ENCODE measurements at places on chromosomes 7 and 10. TPM values are rescaled to one million over a fixed set of nuclear protein-coding genes. Genes with fewer than 3 reads are reported as not detected.

GRCh38 chr7:44158096-44158872 lies 17.2 kb upstream of the MYL7 start:
- no peaks in the 10 kb centered on the region for H3K4me1 ChIP-seq
- DNase-seq = no peak
- no peak overlapping the region for H3K27ac ChIP-seq
- H3K4me3 ChIP-seq = no peak overlapping the region

DNA sequence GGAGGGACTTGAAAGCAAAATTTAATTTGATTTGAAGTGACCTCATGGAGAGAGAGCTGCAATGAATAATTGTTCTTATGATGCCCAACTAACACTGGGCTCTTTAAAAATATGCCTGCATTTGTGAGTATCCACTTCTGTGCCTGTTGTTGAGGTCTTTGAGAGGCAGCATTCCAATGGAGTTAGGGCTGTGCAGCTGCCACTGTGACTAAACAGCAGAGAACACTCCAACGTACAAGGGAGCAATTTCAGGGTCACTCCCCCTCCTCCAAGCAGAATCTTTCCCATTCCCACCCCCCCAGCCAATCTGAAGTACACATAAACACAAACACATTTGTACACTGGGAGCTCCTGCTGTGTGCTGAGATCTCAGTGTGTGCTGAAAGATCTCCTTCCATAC lies 28.0 kb upstream of the GSAP start:
- no peak for DNase-seq
- H3K4me3 ChIP-seq = no peak overlapping the region
- no peaks in the 10 kb centered on the region for H3K36me3 ChIP-seq
- no peaks in the 10 kb centered on the region for H3K27me3 ChIP-seq
- H3K27ac ChIP-seq = peak overlapping the region; percentile 72

GLI3 gene
- 8.6 TPM for total RNA-seq

FAM237B gene
- not detected for total RNA-seq

TMEM225B gene
- 1.8 TPM for total RNA-seq

DNA sequence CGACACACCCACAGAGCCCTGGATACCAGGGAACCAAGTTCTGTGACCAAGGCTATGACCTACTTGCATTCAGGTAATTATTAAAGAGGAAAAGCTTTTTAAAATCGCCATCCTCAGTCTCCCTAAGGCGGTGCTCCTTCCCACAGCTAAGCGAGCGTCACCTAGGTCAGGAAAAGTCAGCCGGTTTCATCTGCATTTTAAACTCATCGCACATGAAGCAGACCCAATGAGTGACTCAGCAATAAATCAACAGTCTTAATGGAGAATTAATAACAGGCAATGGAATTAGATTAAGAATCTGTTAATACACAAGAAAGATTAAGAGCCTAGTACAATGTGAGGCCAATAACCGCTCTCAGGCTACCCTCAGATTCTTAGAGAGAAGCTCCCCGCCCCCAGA lies 59.2 kb downstream of the HSPA12A start:
- DNase-seq = no peak
- no peaks in the 10 kb centered on the region for H3K27me3 ChIP-seq

- no peak for DNase-seq
- no peaks in the 10 kb centered on the region for H3K4me1 ChIP-seq
- no peaks in the 10 kb centered on the region for H3K27me3 ChIP-seq
Measured at GRCh38 chr10:105973360-105973759, 1191.1 kb downstream of the SORCS1 start.

All from tibial nerve (tissue), 4 donors.